ENCODE measurements at places on chromosomes 5 and 9.
A peak's percentile ranks its signal among the peaks of the same experiment; 100 is the strongest.

DNA sequence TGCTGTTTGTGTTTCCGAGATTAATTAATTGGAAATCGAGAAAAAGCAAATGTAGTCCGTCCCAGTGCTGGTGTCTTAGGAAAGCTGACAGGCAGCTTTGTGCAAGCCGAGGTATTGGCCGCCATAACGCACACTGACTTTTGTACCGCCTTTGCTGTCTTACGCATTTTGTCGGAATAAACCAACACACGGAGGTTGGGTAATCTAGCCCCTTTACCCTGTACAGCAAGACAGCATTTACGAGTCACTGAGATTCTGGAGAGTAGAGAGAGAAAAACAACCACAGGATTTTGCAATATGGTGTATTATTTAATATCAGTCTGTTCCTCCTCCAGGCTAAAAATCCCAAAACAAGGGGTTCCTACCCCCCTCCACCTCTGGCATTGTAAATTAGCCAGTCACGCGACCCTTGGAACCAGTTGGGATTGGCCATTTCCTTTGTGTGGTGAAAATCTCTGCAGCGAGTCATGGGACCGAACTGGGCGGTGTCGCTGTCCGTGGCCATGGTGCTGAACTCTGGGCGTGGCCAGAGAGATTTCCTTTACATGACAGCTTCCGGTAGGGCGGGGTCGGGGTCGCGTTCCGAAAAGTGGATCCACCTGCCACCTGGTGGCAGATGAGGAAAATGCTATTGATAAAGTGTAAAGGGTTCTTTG lies 10.3 kb upstream of the PCDHB1 start:
- DNase-seq, result peak; percentile 35

GRCh38 chr5:4058899-4059298 lies 463.3 kb downstream of the IRX1 start:
- DNase-seq, result no peak

- peak; percentile 64 for DNase-seq
These were observed 19.7 kb upstream of the MOB3B start for GRCh38 chr9:27549196-27549755.

GRCh38 chr5:9094582-9094981 lies 451.3 kb downstream of the SEMA5A start:
- DNase-seq, result peak; percentile 37

- no peak for DNase-seq
These were observed 14.9 kb downstream of the FCN2 start for GRCh38 chr9:134895567-134895907.

GRCh38 chr5:173591056-173591514 lies 25.4 kb downstream of the BOD1 start:
- no peak for DNase-seq

DNA sequence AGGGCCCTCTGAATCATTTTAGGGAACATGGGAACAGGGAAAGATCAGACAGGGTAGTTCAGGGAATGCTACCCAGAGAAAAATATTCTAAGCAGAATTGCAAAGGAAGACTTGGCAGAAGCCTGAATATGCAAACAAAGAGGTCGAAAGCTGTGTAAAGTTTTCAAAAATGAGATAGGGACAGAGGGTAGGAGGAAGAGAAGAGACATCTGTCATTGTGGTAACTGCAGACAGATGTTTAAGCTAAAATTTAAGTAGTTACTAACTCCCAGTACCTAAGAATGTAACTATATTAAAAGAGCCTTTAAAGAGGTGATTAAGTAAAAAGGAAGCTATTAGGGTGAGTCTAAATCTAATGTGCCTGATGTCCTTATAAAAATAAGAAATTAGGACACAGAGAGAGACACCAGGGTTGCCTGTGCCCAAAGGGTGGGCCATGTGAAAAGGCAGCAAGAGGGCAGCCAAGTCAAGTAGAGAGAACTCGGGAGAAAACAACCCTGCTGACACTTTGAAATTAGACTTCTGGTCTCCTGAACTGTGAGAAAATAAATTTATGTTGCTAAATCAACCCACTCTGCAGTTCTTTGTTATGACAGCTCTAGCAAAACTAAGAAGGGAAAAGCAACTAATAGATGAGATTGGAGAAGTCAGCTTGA lies 1647.4 kb upstream of the C9orf72 start:
- no peak for DNase-seq

- no peak for DNase-seq
These were observed 59.5 kb upstream of the TMEM215 start for GRCh38 chr9:32723789-32724325.

GRCh38 chr5:99543841-99544240 lies 615.0 kb upstream of the CHD1 start:
- DNase-seq, result no peak

GRCh38 chr5:16935231-16936149 lies 598 bp downstream of the MYO10 start:
- DNase-seq, result no peak

DNA sequence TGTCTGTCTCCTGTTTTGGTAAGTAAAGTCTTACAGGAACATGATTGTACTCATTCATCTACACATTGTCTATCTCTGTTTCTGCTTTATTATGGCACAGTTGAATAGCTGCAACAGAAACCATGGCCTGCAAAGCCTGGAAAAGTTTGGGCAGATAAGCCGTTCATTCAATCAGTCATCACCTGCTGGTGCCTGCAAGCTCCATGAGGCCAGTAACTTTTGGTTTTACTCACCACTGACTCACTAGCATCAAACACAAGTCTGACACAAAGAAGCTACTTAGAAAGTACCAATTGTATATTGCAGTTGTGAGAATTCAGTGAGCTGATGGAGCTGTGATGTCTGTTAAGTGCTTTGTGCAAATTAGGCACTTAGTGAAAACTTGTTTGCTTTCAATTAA lies 373.6 kb upstream of the SGCD start:
- DNase-seq, result peak; percentile 9

DNA sequence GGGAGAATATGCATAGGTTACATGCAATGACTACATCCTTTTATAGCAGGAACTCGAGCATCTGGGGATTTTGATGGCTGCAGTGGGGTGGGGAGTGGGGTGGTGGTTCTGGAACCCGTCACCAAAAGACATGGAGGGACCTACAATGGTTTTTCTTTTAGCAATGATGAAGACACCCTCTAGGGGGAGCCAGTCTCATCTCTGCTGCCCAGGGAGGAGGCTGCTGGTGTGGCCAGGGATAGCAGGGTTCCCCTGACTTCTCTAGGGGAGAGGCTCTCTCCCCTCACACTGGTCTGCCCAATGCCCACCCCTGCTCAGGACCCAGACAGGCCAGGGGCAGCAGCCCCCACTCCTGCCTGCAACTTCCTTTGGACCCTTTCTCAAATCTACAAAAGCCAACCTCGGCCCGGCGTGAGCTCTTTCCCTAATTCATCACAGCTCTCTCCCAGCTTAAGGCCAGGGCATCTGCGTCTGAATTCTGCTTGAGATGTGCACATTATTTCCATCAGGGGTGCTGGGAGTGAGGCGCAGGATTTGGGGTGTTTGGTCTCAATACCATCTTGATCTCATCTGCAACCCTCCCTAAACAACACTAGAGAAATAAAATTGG lies 73.6 kb upstream of the RETREG1 start:
- peak; percentile 24 for DNase-seq

DNA sequence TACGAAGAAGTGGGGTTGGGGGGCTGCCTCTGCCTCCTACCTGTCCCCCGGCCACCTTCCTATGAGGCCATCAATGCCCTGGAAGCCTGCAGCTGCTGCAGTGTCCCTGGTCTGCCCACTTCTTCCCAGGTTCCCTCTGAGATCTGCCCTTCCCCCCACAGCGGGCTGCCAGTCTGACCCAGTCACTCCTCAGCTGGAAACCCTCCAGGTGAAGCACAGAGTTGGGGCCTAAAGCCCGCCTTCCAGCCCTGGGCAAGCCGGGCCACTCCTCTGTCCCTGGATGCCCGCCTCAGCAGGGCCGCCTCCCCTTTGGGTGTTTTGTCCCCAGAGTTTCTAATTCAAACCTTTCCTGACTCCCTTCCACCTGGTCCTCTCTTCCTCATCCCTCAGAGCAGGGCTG lies 137.0 kb downstream of the RXRA start:
- DNase-seq, result no peak

DNA sequence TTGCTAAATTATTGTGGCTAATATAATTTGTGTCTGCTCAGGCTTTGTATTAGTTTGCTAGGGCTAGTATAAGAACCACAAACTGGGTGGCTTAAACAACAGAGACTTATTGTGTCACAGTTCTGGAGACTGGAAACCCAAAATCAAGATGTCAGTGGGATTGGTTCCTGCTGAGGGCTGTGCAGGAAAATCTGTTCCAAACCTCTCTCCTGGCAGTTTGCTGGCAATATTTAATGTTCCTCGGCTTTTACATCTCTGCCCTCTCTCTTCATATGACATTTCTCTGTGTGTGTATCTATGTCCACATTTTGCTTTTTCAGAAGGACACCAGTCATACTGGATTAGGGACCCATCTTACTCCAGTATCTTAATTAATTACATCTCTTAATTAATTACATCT lies 498.8 kb upstream of the CD180 start:
- no peak for DNase-seq

DNA sequence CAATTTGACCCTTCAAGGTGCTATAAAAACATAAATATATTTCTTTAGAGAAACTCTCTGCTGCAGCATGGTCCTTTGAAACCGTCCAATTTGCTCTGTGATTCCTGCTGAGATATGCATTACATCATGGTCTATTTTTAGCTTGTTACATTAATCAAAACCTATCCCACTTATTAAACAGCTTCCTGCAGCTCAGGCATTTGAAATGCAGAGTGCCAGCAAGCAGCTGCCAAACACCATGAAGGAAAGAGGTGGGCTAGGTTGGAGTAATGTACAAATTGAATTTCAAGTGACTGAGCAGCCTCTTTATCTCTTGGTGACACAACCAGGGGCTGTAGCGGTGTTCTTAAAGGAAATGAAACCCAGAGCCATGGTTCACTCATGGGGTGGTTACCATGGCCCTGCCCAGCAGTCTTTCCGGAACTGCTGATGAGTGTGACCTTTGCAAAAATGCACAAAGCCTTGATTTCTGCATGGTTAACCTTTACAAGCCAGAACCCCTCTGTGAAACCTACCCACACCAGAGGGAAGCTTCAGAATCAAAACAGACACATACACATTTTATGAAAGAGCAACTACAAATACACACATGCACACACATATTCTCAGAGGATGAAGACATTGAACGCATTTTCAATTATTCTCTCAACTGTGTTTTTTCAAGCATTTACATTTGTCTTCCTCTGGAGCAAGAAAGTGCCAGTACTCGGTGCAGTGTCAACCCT lies 155.8 kb upstream of the ZNF608 start:
- DNase-seq, result no peak

DNA sequence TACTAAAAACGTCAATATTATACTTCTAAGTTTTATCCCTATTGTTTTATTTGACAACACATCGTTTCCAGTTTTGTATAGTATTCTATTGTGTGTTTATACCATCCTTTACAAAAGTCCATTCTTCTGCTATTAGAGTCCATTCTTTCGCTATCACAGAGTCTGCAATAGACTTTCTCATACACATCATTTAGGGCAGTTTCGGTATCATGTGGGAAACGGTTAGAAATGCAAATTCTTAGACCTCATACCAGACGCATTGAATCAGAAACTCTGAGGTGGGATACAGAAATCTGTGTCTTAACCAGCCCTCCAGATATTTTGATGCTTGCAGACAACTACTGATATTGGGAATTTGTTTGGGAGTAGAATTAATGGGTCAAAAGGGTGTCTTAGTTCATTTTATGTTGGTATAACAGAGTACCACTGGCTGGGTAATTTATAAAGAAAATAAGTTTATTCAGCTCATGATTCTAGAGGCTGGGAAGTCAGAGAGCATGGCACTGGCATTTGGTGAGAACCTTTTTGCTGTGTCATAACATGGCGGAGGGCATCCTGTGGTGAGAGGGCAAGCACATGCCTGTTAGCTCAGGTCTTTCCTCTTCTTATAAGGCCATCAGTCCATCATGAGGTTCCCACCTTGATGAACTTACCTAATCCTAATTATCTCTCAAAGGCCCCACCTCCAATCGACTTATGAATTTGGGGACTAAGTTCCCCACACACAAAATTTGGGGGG lies 21.1 kb downstream of the CARTPT start:
- no peak for DNase-seq

DNA sequence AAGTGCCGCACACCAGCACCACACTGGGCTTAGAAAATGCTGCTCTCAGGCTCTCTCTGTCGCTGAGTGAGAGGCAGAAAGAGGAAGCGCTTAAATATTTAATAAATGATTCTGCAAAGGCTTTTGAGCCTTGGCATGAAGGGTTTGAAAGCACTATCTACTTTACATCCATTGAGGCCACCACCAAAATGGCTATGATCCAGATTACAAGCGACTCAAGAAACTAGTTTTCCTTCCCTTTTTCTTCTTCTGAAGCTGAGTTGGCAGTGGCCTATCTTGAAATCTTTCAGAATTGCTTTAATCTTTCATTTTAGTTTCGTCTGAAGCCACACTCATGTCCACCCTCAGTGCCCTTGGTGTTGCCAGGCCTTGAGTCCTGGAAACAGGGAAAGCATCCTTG lies 59.5 kb downstream of the EBF1 start:
- no peak for DNase-seq

- no peak for DNase-seq
These were observed 110.4 kb upstream of the IFNK start for GRCh38 chr9:27413511-27414219.

DNA sequence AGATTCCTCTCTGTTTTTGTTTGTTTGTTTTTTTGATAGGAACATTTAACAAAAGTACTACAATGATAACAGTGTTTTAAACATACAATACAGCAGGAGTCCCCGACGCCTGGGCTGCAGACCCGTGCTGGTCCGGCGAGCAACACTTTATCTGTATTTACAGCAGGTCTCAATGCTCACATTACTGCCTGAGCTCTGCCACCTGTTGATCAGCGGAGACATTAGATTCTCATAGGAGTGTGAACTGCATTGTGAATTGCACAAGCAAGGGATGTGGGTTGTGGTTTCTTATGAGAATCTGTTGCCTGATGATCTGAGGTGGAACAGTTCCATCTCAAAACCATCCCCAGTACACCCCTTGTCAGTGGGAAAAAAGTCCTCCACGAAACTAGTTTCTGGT lies 1068.5 kb upstream of the CDH10 start:
- DNase-seq, result no peak

- no peak for DNase-seq
These were observed 511.5 kb downstream of the FOXD4L5 start for GRCh38 chr9:64773491-64773931.

GRCh38 chr5:89690331-89690730 lies 719.2 kb downstream of the CETN3 start:
- DNase-seq, result no peak

DNA sequence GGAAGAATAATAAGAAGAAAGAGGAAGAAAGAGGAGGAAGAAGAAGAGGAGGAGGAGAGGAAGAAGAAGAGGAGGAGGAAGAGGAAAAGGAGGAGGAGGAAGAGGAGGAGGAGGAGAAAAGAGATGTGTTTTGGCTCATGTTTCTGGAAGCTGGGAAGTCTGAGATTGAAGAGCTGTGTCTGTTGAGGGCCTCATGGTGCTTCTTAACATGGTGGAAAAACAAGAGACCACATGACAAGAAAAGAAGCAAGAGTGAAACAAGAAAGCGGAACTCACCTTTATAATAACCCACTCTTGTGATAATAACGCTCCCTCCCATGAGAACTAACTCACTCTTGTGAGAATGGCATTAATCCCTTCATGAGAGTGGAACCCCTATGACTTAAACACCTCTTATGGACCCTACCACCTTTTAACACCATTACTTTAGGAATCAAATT lies 36.1 kb upstream of the RANBP6 start:
- DNase-seq, result no peak
